ENCODE measurements at places on chromosomes 1 and 21.

DNA sequence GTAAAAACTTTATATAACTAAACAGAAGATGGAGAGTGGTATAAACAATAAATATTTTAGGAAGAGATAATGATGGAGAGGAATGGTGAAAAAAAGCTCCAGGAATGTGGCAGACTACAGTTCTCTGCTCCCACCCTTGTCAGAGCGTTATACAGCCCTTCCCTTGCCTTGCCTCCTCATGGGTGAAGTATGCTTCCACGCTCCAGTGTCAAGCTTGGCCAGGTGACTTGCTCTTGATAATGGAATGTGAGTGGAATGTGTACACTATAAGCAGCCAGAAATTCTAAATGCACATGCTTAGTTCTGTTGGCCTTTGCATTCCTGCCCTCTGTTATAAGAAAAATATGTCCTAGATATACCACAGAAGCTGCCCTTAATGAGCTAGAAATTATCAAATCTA lies 24.7 kb upstream of the POGK start:
- no peak for DNase-seq

- no peak for DNase-seq
Measured at GRCh38 chr21:36369064-36369685, 16.0 kb upstream of the CHAF1B start.

- no peak for DNase-seq
Measured at GRCh38 chr1:68959461-68960030, 462.7 kb upstream of the DEPDC1 start.

- DNase-seq, result no peak
Measured at GRCh38 chr1:98086796-98087441, 166.1 kb upstream of the DPYD start.

DNA sequence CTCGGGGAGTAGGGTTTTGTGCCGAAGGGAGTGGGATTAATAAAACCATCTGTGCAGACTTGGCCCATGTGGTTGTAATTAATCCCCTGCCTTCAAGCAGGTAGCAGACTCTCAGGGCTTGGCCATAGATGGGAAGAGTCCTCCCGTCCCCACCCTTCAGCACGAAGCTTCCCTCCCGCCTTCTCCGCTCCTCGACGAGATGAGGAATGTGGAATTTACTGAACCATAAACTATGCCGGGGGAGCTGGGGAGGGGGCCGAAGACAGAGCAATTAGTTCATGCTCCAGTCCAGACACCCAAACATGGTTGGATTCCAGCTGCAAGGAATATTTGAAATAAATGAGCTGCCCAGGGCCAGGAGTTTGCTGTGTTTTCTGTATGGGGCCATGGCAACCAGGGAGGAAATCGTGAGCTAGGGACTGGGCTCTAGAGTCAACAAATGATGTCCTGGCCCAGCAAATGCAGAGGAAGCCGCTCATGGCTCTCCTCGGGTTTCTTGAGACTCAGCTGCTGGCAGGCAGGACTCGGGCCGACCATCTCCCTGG lies 78.8 kb downstream of the SPSB1 start:
- DNase-seq, result no peak

DNA sequence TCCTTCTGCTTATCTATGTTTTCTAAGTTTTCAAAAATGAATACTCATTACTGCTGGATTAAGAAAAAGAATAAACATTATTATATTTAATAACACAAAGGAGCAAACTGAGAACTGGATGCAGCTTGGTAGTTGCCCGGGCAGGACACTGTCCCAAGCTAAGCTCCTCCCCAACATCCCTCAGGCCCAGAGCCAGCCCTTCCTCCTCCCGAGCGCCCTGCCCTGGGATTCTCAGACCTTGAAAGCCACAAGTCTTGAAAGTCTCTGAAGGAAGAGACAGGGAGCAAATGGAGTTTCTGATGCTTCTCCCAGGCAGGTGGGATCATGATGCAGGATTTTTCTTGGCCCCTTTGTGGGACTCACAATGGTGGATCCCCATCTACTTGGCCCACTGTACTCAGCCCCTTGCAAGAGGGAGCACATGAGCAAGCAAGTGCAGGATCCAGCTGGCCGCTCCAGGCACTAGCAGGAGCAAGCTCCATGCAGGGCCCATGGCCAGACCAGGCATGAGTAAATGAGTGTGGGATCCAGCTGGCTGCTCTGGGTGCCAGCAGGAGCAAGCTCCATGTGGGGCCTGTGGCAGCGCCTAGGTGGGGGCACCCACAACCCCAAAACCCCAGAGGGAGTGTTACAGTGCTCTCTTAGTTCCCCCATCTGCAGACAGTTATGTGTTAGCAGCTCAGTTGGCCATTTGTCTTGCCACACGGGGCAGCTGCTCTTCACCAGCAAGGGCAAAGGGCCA lies 32.1 kb upstream of the RAB4A start:
- no peak for DNase-seq

All from stimulated activated CD4-positive, alpha-beta T cell treated with anti-CD3 and anti-CD28 coated beads, Interleukin-2, amount 100 ng/mL, for 48 hours (primary cell).